Activated CD4-positive, CD25-positive, alpha-beta regulatory T cell (primary cell): ENCODE measurements at places on chromosomes 4 and X.

GRCh38 chr4:33954759-33955158 lies 2289.6 kb downstream of the ARAP2 start:
- no peak for DNase-seq

DNA sequence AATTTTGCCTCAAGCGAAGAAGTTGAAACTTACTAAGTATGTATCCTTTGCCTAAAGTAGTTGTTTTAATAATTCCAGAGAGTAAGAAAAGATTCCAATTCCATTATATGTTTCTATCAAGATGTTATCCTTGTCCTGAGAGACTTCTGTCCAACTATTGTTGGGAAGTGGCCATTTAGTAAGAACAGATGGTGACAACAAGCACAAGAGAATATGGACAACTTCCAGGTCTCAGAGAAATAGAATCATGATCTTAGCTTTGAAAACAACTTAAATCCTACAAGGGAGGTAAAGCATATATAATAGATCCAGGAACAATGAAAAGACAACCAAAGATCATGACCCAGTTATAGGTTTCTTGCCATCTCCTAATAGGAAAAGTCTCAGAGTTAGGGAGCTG lies 486.6 kb upstream of the PCDH10 start:
- no peak for DNase-seq

- DNase-seq = no peak
Observed at GRCh38 chr4:10278071-10278470, 161.5 kb upstream of the WDR1 start.

DNA sequence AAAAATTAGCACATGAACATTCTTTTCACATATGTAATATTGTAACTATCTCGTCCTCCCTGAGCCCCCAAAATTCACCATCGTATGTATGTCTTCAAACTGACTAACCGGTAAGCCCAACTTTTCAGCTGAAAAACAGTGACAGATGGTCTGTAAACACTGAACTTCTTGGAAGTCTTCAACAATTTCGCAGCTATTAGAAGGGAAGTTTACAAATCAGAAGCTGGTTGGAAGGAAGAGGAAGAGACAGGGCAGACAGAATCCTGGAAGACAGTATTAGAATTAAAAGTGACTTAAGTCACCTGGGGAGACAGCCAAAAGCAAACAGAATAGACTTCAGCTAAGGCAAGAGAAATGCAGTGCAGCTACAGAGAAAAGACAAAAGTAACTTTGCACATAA lies 858.4 kb downstream of the ADGRL3 start:
- DNase-seq = no peak

DNA sequence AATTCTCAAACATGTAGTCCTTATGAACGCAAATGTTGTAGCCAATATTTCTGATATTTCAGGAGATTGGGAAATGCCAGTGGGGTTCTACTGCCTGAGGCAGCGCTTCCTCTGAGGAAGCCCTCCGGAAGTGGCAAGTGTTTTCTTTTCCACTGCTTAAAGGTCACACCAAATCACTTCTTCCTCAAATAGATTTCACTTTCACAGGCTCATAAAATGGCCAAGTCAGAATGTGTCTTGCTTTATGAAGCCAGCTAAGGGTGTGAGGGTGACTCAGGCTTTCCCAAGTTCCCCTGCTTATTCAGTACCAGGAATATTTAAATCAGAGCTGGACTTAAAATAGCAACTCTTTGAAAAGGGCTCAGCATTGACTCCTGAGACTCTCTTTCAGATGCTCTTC lies 514.2 kb upstream of the DIPK2B start:
- no peak for DNase-seq

- DNase-seq = no peak
Observed at GRCh38 chr4:60799214-60799613, 400.9 kb upstream of the ADGRL3 start.
